Activated CD4-positive, alpha-beta T cell treated with anti-CD3 and anti-CD28 coated beads, Interleukin-2, amount 10 ng/mL, durations not matched to agents 24 days and 14 days (primary cell): ENCODE measurements at places on chromosomes 16 and 17.

DNA sequence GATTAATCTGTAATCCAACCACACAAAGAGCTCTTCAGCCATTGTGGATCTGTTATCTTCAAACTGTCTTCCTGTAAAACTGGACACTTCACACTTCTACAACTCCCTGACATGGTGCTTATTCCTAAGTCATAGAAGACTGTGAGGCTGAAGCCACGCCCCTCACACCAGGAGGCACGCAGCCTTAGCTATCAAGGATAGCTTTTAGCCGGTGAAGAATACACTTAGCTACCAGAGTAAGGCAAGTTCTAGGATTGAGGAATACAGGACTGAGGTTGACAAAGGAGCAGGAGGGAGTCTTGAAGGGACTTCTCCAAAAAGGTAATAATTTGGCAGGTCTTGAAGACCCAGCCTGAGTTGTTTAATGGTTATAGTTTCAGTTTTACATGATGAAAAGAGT is 79.8 kb upstream of the GAS7 start:
- DNase-seq: no peak

DNA sequence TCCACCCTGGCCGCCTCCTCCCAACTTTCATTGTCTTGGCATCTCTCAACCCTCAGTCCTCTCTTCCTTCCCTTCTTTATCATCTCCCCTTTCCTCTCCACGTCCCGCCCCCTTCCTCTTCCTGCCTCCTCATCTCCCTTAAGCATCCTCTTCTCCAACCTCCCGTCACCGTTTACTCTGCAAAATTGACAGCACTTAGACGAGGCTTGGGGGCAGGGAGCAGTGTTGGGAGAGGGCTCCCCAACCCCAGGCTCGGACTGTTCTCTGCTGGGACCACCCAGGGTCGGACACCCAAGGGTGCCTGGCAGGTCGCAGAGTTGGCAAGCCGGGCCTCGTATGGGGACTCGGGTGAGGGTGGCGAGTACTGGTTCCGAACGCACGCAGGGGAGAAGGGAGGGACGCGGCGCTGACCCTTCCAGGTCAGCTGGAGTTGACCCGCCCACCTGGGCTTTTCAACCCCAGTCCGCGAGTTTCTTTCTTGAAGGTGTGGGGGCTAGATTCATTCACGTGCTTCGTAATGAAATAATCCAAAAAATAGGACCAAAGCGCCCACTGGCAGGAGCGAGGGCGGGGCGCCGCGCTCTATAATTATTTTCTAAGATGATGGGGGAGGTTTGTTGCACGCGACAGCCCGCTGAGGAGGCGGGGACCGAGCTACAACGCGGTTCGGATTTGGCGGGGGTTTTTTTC is 775 bp upstream of the PAGR1 start:
- peak; percentile 73 for DNase-seq

DNA sequence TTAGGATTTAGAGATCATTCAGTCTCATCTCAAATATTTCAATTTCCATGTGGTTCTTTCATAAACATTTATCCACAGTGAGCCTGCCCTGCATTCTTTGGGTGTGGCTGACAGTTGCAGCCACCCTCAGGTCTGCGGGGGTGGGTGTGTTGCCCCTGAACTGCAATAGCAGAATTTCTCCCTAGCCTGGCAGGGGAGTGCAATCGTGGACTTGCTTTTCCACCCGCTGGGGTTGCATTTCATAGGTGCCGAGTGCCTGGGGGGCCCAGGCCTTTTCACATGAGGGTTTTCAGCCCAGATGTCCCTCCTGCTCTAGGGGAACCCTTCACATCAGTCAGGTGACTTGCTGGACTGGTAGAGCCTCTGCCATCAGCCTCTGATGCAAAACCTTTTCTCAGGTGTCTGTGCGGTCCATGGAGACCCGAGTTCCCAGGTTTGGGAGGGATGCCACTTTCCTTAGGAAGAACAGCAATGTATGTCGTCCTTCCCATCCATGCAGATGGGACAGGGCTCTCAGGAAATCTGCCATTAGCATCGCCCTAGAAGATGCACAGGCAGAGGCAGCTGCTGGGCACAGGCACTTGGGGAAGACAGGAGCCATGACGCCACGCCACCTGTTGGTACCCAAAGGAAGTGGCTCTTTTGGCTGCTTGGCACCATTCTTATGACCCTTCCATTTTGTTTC is 2.4 kb upstream of the USP36 start:
- peak; percentile 88 for DNase-seq

GRCh38 chr17:28097901-28098300 is 55.4 kb downstream of the NLK start:
- no peak for DNase-seq

GRCh38 chr17:34172390-34172918 is 82.6 kb upstream of the CCL2 start:
- no peak for DNase-seq

DNA sequence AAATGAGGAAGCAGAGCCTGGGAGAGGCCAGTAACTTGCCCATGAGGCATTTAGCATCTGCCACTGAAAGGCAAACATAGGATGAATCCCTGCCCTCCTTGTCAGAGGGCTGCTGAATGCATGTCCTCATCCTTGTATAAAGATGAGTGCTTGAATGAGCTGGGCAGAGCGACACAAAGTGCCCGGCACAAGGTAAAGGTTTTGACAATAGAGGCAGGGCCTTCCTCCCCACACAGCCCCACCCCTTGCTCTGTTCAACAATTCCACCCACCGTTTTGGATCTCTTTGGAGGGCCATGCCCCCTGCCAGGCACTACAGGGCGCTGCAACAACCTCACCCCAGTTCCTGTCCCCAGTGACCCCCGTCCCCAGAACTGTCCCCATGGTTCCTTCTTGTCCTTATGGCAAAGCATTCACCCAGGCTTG is 1.4 kb upstream of the KRT19 start:
- DNase-seq: no peak

- DNase-seq: no peak
These were observed 1430.9 kb downstream of the CDH11 start for GRCh38 chr16:63690961-63691360.

- DNase-seq: no peak
These were observed 100.4 kb downstream of the COPRS start for GRCh38 chr17:31758646-31759045.

- no peak for DNase-seq
These were observed 21.1 kb upstream of the YPEL2 start for GRCh38 chr17:59310263-59310920.

DNA sequence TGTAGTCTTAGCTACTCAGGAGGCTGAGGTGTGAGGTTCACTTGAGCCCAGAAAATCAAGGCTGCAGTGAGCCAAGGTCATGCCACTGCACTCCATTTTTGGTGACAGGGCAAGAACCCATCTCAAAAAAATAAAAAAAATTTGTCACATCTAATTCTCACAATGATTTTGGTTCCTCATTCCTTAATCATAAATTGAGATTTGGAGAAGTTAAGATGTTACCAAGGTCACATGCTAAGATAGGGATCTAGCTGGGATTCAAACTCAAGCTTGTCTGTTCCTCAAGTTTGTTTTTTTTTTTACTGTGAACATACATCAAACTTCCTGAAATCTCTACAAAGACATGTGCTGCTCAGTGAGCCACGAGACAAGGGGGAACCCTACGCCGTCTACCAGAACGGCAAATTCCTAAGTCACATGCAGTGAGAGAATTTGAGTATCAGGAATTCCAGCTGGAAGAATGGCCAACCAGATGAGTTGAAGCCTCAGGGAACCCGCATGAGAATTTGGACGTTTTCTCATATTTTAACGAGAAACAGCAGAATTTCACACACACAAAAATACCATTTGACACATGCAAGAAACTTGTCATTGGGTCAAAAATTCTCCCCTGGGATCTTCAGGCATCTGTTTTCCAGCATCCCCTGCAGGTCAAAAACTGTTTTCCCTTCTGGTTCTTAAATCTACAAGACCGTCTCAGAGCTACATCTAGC is 414.1 kb upstream of the GOT2 start:
- DNase-seq: no peak
